ENCODE measurements at places on chromosomes 6 and 20.

DNA sequence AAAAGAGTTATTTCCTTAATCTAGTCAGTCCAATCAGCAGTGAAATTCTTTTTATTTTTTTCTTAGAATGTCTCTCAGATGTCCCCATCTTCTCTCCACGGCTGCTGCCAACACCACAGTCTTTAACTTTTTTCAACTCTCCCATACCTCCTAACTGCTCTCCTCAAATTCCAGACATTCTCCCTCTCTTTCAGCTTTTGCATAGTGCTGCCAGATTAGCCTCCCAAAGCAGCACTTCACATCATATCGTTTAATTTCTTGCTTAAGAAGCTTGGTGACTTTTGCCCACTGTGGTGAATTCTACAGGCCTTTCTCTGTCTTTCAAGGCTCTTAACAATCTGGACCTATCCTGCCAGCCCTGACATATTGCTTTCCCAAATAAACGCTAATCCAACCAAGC is 233.4 kb downstream of the UST start:
- DNase-seq = no peak

GRCh38 chr6:36920546-36920945 is 34.0 kb upstream of the PI16 start:
- DNase-seq = no peak

DNA sequence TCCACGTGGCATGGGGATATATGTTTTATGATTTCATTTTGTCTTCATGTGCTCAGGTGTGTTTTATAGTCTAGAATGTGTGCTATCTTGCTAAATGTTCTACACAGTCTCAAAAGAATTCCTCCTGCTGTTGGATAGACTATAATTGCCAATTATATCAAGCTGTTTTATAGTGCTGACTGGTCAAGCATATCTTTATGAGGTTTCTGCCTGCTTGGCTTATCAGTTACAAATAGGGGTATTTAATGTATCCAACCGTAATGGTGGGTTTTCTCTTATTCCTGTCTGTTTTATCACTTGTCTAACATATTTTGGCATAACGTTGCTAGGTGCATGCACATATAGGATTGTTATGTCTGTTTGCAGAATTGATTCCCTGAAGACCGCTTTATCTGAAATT is 201.3 kb downstream of the EYS start:
- DNase-seq = no peak

DNA sequence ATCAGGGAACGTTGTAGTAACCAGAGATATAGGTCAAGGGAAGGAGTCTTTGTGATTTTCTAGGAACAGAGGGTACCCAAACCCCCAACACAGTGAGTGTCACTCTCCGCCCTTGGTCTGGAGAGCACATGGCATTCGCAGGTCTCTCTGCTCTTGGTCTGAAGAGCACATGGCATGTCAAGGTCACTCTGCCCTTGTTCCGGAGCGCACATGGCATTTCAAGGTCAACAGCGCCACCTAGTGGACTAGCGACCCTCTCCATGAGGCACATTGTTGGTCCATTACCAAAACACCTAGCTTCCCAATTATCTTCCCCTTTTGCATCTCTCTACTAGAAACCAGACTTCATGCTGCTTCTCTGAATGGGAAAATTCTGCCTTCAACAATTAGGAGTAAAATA is 260.0 kb downstream of the C6orf118 start:
- DNase-seq = peak; percentile 15

DNA sequence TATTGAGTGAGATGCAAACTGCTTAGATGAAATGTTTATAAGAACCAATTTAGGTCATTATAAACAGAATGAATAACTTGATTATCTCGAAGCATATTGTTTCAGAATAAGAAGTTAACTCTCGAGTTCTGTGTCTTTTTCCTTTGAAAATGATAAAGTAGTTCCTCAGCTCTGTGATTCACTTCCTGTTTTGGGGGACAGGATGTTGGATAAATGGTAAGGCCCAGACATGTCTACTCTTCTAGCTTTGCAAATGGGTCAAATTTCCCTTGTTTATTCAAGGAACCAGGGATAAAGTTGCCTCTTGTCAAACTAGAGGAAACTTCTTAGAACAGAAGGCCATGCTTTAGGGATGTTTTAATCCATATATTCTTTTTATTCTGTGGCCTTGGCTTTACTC is 246.9 kb downstream of the SOX4 start:
- no peak for DNase-seq

DNA sequence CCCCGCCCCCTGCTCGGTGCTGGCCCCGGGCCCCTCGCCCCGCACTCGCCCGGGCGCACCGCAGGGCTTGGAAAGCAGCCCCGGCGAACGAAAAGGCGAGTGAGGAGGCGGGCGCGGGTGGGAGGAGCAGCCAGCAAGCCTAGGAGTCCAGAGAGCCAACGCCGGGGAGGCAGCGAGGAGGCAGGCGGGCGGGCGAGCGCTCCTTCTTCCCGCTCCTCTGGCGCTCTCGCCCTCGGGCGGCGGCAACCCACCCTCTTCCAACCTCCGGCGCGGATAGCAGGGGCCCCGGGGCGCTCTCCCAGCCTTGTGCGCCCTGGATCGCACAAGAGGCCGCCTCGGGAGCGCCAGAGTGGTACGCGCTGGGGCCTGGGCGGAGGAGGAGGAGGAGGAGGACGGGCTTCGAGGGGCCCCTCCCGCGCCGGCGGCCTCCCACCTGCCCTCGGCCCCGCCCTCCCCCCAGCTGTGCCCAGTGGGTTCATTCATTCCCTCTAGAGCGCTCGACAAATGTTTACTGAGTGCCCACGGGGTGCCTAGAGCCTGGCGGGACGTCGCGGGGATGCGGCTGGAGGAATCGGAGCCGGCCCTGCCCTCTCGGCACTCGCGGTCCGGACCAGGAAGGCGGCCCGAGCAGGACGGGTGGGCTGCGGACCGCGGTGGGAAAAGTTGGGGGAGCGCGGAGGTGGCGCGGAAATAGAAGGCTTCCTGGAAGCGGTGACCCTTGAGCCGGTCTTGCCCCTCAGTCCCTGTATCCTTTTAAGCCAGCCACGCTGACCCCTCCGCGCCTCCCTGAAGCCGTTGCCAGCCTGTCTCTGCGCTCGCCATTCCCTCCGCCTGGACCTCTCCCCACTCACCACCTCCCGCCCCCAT is at the start of gene BMP7:
TSS of gene BMP7 (minus strand) at position 351 of the 867 bp plus-strand sequence. CDS start 519 bp downstream, outside the sequence.
- no peak for DNase-seq

DNA sequence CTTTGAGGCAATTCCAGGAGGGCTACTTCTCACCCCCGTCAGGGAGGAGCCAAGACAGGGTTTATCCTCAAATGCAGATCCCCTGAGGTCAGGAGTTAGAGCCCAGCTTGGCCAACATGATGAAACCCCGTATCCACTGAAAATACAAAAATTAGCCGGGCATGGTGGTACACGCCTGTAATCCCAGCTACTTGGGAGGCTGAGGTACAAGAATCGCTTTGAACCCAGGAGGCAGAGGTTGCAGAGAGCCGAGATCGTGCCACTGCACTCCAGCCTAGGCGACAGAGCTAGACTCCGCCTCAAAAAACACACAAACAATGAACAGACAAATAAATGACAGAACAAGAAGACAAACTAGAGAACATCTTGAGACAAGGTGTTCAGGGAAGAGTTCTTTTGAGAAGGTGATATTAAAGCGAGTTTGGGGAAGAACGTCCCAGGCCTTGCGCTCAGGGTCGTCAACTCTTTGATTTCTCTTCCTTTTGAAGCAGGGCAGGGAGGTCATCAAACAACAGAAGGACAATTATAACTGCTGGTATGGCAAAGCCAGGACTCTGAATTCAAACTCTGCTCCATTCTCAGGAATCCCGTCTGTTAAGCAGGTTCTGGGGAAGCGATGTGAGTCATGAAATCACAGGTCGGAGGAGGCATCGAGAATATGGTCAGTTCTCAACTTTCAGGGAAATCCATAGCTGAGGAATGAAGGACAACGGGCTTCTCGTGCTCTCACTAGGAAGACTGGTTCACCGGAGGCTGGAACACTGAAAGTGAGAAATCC is 1.4 kb upstream of the RALY start:
- DNase-seq = no peak

GRCh38 chr20:25257130-25257529 is 9.2 kb downstream of the PYGB start:
- no peak for DNase-seq

GRCh38 chr20:48210111-48211027 is 425.1 kb upstream of the SULF2 start:
- DNase-seq = no peak

GRCh38 chr6:108174371-108175175 is 8.8 kb downstream of the NR2E1 start:
- no peak for DNase-seq
